ENCODE measurements at places on chromosomes 7 and 10.

- no peak for DNase-seq
Measured at GRCh38 chr7:134188311-134188710, 61.2 kb downstream of the LRGUK start.

- DNase-seq, result no peak
Measured at GRCh38 chr7:45642044-45642443, 67.9 kb downstream of the ADCY1 start.

DNA sequence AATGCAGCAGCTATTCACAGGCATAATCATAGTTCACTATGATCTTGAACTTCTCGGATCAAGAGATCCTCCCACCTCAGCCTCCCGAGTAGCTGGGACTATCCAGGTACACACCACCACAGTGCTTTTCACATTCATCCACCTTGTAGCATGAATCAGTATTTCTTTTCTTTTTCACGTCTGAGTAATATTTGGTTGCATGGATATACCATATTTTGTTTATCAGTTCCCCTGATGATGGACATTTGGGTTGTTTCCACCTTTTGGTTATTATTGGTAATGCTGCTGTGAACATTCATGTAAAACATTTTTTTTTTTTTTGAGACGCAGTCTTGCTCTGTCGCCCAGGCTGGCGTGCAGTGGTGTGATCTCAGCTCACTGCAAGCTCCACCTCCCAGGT is 3.6 kb upstream of the TBC1D12 start:
- no peak for DNase-seq

DNA sequence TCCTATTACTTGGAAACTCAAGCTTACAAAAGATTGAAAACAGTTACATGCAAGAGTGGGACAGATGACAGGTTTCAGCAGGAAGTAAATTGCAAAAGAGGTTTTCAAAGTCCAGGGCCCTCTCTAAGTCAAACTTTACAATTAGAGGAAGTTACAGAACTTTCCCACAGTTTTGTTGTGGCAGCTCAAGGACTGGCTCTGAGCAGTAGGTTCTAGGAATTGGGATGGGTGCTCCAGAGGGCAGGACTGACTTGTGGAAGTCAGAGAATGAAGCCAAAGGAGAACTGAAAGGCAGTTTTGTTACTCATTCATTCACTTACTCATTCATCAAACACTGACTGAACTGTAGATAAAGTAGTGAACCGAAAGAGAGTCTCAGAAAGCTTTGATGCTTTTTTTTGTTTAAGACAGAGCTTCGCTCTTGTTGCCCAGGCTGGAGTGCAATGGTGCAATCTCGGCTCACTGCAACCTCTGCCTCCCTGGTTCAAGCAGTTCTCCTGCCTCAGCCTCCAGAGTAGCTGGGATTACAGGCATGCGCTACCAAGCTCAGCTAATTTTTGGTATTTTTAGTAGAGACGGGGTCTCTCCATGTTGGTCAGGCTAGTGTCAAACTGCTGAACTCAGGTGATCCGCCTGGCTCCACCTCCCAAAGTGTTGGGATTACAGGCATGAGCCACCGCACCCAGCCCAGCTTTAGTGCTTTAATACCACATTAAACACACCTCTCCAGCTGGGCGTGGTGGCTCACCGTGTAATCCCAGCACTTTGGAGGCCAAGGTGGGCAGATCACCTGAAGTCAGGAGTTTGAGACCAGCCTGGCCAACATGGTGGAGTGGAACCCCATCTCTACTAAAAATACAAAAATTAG is 66.8 kb upstream of the CCNJ start:
- no peak for DNase-seq

- DNase-seq, result no peak
Measured at GRCh38 chr7:158486919-158487318, 100.7 kb downstream of the PTPRN2 start.

DNA sequence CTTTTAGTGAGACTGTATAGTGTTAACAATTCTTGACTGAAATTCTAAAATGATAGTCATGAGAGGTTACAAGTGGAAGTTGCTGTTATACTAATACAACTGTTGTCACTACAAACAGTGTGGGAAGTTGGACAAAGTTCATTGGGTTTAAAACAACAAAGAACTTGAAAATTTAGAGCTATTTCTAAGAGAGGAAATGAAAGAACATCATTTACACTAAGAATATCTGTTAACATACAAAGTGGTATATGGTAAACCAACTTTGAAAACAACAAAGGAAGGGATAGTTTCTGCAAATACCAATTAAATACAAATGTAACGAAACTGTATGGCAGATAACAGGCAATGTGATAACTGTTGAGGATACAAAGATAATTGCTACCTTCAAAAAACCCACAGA is 11.6 kb downstream of the MTPN start:
- DNase-seq, result no peak

DNA sequence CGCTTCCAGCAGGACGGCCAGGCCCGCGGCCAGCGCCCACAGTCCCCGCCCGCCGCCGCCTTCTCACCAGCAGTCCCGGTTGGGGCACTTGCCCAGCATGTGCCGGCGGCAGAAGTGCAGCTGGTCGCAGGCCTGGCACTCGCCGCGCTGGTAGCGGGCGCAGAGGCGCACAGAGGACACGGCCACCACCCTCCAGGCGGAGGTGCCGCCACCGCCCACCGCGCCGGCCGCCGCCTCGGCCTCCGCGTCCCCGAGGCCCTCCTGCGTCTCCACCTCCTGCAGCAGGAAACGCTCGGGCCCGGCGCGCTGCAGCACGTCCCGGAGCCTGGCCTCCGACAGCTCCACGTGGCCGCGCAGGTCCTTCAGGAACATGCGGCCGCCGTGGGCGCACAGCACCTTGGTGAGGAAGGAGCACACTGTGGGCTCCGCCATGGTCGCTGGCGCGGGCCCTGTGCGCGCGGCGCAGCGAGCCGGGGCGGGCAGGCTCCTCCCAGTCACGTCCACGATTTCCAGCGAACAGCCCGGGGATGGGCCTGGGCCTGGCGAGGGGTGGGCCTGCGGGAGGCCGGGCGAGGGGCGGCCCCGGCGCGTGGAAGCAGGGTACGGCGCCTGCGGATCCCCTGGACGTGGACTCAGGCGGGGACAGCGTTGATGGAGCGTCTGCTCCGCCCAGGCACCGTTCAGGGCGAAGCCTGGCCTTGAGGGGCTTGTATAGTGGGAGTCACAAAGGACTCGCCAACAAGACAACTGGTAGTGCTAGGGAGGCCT is at the start of gene ZC3HAV1L:
TSS of gene ZC3HAV1L (minus strand) at position 457 of the 768 bp plus-strand sequence. CDS start at position 432, 25 bp downstream.
- peak; percentile 69 for DNase-seq

- no peak for DNase-seq
Measured at GRCh38 chr7:82172017-82172416, 271.6 kb downstream of the CACNA2D1 start.

GRCh38 chr7:120156476-120156875 is 116.5 kb upstream of the KCND2 start:
- DNase-seq, result no peak

- DNase-seq, result no peak
Measured at GRCh38 chr7:92685136-92686042, 95.2 kb upstream of the FAM133B start.

DNA sequence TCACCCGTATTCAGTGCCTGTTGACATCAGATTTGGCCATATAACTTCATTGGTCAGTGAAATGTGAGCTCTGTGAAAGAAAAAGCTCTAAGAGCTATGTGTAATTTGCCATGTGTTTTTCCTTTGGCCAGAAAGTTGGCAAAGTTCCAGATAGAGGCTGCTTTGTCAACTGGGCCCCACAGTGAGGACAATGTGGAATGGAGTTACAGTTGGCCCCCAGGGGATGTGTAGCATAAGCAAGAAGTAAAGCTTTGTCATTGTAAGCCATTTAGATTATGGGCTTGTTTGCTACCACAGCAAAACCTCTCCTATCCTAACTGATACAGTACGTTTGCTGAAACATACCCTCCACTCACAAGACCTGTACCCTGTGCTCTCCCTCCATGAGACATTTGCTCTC is 119.1 kb upstream of the HABP2 start:
- no peak for DNase-seq

- no peak for DNase-seq
Measured at GRCh38 chr10:33278198-33278597, 56.3 kb downstream of the NRP1 start.

- no peak for DNase-seq
Measured at GRCh38 chr7:42650701-42651100, 261.2 kb downstream of the C7orf25 start.

GRCh38 chr7:98283127-98283886 is 1.8 kb downstream of the BRI3 start:
- no peak for DNase-seq

DNA sequence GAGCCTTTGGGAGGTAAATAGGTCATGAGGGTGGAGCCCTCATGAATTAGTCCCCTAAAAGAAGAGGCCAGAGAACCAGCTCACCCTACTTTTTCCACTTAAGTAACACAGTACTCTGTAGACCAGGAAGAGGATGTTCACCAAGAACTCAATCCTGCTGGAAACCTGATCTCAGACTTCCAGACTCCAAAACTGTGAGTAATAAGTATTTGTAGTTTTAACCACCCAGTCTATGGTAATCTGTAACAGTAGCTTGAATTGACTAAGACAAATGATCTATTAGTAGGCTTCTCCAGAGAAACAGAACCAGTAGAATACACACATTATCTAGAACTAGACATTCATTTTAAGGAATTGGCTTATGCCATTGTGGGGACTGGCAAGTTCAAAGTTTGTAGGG is 51.5 kb downstream of the ANKMY2 start:
- DNase-seq, result no peak

DNA sequence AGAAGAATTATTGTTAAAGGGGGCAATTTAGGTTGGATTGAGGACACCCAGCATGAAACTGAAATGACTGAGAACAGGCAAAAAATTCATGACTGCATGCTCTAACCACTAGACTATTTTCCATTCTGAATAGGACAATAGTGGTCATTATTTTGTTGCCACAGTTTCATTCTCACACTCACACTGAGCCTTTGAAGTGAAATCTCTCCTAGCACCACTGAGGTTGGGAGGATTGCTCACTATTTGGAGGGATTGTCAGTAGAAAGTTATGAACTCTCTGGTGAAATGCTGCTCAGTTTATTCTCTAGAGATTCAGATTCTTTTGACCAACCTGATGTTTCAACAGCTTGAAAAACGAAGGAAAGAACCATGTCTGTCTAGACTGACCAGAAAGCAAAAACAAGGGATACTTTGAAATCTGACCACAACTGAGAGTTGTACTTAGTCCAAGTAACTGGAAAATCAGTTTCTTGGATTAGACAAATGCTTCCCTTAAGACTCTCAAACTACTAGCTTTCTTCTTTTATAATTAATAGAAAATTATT is 191.2 kb downstream of the DYNC1I1 start:
- DNase-seq, result no peak

GRCh38 chr7:45885264-45885882 is 2.9 kb upstream of the IGFBP1 start:
- no peak for DNase-seq

DNA sequence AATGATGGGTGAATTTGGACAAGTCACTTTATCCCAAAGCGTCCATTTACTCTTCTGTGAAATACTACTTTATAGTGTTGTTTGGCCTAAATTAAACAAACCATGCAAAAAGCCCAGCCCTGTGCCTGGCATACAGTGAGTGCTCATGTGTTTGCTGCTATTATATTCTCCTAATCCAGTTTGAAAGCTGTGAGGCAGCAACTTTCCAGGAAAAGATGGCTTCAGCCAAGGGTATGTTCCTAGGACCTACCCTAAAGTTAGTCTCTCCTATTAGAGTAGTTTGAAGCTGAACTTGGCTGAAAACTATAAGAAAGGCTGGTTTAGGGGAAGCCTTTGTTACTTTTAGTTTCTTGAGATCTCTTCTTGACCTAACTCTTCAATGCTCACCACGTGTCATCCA is 19.9 kb downstream of the ACSL5 start:
- DNase-seq, result no peak

DNA sequence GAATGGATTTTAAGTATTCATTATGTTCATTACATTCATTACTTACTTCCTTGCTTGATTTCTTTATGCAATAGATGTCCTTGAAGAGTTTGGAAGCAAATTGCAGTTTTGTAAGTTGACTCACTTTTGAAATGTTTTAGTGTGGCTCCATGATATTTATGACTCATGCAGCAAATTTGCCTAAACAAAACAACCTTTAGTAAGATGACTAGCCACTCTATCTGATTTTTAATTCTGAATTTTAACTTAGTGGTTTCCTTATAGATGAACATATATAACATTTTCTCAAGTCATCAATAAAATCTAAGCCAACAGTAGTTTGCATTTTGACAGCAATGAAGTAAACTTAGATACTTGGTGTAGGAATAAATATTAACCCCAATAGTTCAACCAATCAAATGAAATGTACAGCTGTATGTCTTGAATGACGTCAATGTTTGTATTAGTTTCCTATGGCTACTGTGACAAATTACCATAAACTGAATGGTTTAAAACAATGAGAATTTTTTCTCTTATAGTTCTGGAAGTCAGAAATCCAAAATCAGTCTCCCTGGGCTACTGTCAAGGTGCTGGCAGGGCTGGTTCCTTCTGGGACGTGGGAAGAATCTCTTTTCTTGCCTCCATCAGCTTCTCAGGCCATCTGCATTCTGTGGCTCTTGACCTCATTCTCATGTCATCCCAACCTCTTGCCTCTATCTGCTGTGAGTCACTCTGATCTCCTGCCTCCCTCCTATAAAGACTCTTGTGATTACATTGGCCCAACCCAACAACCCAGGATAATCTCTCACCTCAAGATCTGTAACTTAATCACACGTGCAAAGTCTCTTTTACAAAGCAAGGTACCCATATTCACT is 73.4 kb downstream of the AHR start:
- no peak for DNase-seq

DNA sequence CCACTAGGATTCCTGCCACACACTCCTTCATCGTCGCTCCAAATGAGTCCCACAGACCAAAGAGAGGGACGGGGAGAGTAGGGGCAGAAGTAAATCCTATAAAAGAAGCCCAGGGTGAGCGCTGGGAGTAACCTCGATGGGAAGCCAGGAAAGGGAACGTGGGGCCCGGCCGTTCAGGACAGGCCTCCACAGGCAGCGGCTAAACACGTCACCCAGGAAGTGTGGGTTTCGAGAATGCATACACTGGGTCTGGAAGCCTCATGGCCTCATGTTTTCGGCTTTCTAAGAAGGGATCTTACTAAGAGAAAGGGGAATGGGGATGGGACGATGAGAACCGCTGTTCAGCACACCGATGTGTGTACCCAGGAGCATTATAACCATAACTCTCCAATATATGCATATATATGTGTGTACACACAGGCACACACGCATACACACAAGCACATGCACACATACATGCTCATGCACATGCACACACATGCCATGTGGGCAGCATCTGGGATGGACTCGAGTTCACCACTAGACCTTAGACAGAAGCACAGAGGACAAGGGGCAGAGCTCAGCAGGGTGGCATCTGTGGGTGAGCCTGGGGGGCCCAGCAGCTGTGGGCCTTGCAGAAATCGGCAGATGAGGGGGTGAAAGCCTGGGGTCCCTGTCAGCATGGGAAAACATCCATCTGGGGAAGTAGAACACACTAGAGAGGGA is 14.8 kb upstream of the CNPY1 start:
- DNase-seq, result no peak

GRCh38 chr10:20350509-20350908 is 534.3 kb downstream of the PLXDC2 start:
- no peak for DNase-seq

Data from NCI-H1092 (cell line).